Ammon's horn (tissue), 1 donor: ENCODE measurements at places on chromosomes 2 and 18.
A peak's percentile ranks its signal among the peaks of the same experiment; 100 is the strongest.

DNA sequence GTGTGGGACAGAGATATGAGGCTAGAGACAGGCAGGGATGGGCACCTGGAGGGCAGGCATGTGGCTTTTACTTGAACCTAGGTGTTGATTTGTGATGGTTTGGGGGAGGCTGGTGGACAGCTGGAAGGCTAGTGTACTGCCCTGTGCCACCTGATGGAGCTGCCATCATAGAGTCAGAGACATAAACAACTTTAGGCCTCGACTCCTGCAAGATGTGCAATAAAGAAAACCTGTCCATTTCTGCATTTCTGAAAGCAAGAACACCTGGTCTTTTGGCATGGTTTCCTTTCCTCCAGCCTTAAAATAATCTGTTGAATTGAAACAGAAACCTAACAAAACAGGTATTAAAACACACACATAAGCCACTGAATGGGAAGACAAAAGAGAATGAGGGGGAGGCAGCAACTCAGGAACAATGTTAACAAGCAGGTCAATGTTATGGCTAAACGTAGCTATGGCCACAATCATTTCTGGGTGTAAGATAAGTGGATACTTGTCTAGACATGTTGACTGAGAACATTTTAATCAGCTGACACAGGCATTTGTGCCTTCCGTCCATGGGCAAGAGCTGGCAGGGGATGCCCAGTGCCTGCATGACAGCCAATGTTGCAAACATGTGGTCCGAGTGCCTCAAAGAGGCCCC, 87.8 kb downstream of the KCTD1 start:
- DNase-seq = no peak

DNA sequence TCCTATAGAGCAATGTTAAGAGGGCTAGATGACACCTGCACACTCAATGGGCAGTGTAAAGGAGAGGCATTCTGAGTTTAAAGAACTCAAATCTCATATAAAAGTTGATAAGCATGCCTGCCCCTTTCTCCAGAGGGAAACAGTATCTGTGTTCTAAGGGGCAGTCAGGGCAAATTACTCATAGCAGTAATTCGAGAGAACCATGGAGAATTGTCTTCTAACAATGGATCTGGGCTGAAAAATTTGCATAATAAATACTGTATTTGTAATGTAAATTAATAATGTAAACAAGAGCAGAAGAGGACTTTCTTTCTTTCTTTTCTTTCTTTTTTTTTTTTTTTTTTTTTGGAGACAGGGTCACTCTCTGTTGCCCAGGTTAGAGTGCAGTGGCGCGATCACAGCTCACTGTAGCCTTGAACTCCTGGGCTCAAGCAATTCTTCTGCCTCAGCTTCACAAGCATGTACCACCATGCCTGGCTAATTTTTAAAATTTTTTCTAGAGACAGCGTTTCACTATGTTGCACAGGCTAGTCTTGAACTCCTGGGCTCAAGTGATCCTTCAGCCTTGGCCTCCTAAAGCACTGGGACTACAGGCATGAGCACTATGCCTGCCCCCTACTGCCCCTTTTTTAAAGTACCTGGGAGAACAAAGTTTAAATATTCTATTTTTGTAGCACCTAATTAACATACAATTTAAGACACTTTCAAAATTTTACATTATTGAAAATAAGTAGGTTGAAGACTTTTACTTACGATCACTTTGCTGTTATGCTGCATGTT, 70.6 kb downstream of the OTX1 start:
- DNase-seq = no peak

DNA sequence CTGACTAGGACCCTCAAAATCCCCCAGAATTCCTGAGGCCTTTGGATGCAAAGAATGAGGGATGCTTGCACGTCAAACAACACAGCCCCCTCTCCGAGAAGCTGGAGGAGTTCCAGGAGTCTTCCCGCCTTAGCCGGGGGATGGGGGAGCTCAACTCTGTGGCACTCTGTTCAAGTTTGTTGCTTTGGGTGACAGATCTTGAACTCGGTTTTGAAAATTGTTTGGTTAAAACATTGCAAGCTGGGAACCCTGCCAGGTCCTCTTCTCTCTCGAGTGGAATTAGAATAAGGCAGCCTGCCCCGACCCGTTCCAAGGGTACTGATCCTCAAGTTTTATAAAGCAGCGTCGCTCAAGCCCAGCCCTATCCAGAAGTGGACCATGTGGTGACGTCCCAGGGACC, 244.1 kb downstream of the LOXHD1 start:
- peak; percentile 22 for DNase-seq

GRCh38 chr2:119240311-119241204, 16.9 kb downstream of the STEAP3 start:
- peak; percentile 46 for DNase-seq

DNA sequence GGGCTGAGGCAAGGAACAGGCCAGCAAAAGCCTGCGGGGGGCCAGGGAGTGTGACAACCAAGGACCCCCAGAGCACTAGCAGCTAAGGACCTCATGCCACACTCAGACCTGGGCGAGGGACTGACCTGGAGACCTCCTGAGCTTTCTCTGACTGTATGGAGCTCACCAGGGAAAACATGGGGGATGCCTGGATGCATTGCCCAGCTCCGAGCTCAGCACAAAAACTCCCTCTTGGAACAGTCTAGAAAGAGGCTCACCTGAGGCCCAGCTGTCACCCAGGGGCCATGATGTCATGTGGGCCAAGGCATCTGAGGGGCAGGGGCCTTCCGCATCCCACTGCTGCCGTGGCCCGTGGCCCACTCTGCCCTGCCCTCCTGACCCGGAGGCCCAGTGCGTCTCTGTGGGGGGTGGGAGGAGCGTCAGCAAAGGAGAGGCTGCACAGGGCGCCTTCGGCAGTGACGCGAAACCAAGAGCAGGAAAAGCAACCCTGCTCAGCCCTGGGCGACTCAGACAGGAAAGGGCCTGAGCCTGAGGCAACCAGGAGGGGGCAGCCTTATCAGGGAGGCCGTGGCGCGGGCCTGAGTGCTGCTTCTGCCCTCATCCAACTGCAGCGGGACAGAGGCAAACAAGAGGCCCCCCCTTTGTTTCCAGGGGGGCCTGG, 57.3 kb upstream of the ALPP start:
- DNase-seq = no peak

DNA sequence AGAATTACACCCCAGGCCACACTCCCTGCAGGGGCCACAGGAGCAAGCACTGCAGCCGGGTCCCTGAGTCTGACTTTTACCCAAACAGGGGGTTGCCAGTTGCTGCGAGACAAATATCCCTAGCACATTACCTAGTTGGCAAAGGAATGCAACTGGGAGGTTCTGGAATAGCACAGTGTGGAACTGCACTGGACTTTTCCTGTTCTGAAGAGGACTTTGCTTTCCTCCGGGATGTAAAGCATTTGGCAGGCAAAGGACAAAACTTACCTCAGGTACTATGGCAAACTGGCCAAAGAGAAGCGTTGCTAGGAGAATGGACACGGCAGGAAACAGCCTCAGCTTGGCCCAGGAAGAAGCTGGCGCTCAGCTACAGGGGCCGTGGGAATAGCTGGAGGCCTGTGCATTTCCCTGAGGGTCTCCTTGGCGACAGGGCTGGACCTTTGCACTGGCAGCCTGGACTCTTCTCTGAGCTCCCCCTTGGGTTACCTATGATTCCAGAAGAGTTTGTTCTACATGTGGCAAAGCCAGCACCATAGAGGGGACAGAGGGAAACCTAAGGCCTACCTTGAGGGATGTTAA, 45.0 kb downstream of the BCL11A start:
- no peak for DNase-seq

DNA sequence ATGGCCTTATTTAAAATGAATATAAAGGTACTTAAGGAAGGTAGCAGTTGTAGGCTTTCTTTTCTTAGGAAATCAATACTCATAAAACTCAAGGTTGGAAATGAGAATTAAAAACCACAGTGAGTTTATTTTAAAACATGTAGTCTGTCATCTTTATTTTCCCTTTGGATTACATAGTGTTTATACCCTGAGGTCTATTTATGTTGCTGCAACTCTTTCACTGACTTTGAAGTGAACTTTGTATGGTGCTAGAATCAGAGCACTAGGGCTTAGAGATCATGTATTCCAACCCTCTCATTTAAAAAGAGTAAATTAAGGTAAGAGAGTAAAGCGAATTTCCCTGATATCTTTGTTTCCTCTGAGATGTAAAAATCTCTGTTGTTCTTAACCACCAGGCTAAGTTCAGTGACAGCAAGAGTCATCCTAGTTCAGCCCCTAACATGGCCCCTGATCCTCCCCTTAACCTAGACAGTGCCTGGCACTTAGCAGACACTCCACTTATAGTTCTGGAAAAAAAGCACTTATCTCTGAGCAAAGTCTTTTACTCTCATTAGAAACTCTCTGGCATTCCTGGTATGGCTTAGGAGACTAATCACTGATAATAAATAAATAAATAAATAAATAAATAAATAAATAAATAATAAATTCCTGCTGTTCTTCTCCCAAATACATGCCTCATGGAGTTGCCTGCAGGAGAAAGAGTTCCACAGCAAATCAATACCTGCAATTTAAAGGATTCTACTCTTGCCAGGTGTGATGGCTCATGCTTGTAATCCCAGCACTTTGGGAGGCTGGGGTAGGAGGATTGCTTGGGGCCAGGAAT, 33.0 kb upstream of the PPP1R1C start:
- DNase-seq = no peak

GRCh38 chr2:132252894-132253264, 91.1 kb upstream of the ANKRD30BL start:
- DNase-seq = no peak

DNA sequence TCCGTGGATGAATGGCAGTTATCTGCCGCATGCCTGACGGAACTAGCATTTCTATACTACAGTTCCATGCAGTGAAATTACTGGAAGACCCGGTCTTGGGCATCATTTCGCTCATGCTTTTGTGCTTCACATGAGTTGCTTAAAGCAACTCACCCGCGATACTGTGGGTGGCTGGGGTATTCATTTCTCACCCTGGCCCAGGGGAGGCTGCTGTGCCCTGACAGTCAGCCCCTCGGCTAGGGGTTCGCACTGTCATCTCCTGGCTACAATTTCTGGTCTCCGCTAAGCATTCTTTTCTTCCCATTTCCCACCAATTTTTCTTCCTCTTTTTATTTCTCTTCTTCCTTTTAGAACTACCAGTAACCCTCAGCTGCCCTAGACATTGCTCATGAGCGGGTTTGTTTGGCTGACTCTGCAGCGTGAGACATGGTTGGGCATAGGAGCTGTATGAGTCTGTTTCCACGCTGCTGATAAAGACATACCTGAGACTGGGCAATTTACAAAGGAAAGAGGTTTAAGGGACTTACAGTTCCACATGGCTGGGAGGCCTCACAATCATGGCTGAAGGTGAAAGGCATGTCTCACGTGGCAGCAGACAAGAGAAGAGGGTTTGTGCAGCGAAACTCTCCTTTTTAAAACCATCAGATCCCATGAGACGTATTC, 16.5 kb upstream of the CNDP2 start:
- DNase-seq = no peak

DNA sequence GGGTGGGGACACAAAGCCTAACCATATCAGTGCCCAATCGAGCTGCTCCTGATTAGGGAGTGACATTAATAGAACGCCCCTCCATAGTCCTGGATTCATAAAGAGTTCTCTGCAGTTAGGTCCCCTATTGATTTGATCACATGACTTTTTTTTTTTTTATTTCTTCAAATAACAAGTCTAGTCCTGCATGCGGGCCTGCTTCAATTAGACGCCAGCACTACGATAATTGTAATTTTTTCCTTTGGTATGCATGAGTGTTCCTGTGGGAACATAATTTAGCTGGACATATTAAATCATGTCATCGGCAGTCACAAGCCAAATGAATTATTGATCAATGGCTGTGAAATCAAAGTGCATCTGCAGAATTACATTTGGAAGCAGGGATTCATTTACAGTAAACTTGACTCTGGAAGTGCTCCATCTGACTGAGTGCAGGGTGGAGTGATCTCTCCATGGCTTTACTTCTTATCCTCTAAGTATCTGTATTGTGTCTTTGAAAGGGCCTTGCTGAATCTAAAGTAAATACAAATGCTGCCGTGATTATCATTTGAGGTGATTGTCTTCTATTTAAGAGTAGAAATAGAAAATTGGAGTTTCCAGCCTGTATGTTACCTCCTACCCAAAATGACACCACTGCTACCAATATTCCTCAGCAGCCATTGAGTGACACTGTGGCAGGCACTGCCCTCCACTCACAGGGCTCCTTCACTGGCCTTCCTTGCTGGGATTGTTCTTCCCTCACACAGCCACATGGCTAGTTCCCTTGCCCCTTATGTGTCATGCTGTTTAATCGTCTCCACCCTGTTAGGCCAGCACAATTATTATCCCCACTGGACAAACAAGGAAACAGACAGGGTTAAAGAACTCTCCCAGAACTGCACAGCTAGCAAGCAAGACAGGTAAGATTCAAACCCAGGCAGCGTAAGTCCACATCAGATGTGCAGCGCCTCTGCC, 337.4 kb upstream of the ID2 start:
- DNase-seq = no peak
